ENCODE measurements at places on chromosomes 6 and 20.

DNA sequence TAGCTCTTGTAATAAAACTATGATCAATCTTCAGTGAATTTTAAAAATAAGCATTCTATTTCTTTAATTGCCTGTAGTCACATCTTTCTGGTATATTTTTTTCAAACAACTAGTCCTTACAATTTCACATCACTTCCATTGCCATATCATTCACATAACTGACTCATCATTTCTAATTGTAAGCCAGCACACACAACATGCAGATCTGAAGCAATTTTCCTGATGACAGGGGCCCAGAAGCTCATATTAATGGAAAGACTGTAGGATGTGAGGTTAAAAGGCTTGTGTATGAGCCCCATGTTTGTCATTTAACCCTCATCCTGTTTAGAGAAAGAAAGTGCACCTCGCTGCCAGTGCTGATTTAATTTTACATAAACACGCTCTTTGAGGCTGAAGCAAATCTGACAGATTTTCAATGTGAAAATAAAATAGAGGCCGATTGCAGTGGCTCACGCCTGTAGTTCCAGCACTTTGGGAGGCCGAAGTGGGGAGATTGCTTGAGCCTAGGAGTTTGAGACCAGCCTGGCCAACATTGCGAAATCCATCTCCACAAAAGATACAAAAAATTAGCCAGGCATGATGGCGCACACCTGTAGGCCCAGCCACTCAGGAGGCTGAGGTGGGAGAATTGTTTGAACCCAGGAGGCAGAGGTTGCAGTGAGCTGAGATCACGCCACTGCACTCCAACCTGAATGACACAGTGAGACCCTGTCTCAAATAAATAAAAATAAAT, 40.1 kb upstream of the LTV1 start:
- DNase-seq, result no peak

GRCh38 chr20:40659567-40659966, 29.5 kb downstream of the MAFB start:
- DNase-seq, result no peak

DNA sequence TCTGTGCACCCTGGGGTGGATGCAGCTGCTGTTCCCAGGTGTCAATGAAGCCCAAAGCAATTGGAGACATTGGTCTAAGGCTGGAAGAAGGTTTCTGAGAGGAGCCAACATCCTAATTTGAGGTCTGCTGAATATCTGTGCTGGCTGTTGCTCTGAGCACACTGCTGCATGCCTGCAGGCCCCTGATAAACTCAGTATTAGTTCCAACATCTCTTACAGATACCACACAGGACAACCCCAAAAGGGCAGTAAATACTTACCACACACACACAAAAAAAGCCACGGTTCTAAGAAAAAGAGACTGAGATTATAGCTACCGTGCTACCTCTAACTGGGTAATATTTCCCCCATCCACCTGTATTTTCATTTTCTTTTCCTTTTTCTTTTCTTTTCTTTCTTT, 164.3 kb upstream of the SOX4 start:
- no peak for DNase-seq

GRCh38 chr6:32803416-32803815, 13.4 kb downstream of the HLA-DOB start:
- DNase-seq, result no peak

DNA sequence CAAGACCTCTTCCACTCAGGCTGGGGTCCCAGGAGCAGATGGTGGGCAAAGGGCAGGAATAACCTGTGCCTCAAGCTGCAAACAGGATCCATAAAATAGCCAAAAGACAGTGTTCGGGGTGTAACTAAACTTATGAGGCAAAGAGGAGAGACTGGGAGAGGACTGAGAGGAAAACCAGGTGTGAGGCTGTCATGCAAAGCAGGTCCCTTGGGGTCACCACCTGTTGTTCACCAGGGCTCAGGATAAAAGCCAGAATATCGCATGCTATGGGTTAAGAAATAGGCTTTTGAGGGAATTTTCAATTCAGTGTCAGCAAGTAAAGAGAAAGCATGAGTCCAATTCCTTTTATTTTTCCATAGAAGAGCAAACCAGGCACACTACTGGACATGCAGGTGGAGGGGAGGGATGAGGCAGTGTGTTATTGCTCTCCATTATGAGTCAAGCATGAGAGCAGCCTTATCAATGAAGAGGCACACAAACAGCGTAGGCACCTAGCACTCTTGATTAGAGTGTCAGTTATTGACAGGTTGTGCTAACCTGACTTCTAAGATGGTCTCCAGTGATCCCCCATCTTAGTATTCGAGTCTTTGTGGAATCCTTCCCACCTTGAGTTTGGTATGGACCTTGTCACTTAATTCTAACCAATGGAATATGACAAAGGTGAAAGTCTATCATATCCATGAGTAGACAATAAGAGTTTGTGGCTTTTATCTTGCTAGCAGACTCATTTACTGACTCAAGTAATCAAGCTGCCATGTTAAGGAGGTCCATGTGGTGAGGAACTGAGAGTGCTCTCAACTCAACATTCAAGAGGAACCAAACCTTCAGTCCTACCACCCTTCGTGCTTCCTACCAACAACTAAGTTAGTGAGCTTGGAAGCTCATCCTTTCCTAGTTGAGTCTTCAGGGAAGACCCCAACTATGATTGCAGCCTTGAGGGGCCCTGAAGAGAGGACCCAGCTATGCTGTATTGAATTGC, 18.8 kb downstream of the HLA-E start:
- DNase-seq, result no peak

DNA sequence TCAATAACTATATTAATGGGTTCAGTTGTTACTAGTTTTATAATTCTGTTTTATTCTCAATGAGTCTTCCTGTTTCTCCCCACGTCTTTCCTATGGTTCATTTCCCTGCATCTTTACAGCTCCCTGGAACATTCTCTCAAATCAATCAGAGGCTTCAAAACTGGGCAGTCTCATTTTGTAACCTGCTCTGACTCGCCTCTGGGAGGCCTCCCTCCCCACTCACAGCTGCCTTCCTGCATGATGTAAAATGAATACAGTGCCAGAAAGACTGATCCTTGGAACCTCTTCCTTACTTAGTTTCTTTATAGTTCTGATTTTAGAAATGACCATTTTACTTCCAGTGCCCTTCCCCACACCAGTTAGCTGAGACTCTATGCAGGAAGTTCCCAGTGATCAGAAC, 103.9 kb downstream of the ESR1 start:
- no peak for DNase-seq

- no peak for DNase-seq
Observed at GRCh38 chr20:62493253-62493885, 17.6 kb upstream of the GATA5 start.

DNA sequence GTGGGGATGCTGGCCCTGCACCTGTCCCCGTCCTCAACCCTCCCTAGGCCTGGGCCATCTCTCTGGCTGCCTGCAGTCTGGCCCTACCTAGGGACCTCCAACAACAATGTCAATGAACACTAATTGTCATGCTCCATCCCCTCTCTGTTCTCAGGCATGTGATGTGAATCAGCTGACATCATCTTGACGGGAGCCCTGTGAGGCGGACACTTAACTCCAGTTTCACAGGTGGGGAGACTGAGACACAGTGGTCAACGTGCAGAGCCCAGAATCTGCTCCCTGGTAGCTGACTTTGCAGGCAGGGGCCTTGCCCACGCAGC, 762 bp upstream of the TCEA2 start:
- DNase-seq, result no peak

DNA sequence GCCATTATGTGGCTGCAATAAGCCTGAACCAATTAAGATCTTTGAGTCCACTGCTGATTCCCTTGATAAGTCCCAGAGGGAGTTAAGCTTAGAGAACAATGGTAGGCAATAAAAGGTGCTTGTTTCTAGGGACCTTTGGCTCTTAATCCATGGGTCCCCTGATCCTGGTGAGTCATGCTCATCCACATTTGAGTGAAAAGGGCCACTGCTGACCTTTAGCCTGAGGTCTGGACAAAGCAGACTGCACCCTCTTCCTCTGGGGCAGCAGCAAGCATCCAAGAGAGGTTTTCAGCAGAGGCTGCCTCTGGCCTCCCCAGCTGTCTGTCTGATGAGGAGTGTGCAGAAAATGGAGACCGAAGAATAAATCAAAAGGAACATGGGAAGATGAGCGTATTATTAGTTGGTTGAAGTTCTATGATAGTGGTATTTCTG, 16.1 kb upstream of the SCGN start:
- DNase-seq, result no peak

GRCh38 chr20:47054945-47055344, 160.3 kb downstream of the EYA2 start:
- no peak for DNase-seq

- peak; percentile 30 for DNase-seq
Observed at GRCh38 chr6:52497652-52498408, 77.7 kb downstream of the EFHC1 start.

GRCh38 chr6:47375426-47375825, 65.7 kb upstream of the TNFRSF21 start:
- DNase-seq, result no peak

DNA sequence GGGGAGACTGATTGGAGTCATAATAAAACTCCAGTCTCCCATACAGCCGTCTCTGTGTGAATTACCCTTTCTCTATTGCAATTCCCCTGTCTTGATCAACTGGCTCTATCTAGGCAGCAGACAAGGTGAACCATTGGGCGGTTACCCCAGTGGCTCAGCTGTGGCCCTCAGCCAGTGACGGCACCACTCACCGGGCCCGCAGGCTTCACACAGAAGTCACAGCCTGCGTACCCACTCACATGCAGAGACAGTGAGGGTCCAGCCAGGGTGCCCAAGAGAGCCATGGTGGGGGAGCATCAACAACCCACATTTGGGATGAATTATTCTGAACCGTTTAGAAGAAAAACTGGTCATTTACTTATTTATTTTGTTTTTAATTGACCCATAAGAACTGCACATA, 78.5 kb downstream of the WDR27 start:
- no peak for DNase-seq

- no peak for DNase-seq
Observed at GRCh38 chr6:11164717-11165646, 53.5 kb upstream of the ERVFRD-1 start.

DNA sequence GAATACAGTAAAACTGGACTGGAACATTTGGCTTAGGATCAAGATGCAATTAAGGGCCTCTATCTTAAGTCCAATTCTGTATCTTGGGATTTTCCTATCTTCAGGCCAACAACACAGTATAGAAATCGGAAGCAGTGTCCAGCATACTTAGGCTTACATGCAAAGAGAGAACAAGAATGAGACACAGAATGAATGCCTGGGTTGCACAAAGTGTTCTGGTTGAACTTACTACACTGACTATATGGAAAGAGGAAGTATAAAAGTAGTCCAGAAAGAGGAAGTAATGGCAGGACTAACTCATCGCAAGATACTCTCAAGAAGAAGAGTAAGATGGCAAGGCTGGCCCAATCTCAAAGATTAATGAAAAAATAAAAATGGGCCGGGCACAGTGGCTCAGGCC, 87.6 kb downstream of the BTBD9 start:
- DNase-seq, result no peak

DNA sequence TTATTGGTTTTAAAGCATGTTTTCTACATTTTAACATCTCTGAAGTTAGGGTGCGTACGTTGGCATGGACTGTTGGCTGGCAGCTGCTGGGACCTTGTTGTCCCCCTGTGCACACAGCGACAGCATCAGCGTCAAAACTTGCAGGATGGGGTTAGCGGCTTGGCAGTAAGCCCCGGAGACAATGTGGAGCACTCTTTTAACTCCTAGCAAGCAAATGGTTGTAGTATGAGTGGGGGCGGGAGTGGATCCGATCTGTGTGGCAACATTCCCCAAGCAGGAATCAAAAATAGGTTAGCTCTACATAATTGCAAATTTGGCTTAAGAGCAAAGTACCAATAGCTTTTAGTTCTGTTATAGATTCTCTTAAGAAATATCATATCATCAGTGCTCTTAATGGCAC, 70.1 kb downstream of the NRN1 start:
- DNase-seq, result no peak

DNA sequence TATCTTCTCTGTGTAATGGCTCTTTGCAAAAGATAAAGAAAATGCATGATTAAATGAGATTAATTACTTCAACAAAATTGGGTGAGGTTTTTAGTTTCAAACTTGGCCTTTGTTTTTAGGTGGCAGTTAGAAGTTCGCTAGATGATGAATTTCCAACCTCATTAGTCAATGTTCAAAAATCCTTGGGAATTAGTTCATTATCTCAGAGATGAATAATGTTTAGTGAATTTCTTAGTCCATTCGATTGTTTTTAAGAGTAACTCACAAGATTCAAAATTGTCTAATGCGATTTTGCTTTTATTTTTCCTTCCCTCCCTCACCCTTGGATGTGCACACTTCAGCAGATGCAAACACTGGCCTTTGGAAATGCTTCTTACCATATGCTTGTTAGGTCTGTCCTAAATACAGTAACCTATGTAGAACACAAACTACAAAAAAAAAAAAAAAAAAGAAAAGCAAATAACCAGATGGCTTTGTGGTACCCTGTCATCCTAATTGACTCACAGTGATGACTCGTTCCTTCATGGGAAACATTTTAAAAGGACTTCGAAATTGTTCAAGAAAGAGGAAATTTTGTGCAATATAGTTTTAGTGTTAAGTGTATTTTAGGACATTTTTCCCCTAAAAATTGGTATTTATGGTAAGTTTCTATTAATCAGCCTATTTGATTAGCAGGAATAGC, 66.7 kb downstream of the FAM229B start:
- no peak for DNase-seq

GRCh38 chr20:52539891-52540290, 348.3 kb upstream of the ZFP64 start:
- no peak for DNase-seq

DNA sequence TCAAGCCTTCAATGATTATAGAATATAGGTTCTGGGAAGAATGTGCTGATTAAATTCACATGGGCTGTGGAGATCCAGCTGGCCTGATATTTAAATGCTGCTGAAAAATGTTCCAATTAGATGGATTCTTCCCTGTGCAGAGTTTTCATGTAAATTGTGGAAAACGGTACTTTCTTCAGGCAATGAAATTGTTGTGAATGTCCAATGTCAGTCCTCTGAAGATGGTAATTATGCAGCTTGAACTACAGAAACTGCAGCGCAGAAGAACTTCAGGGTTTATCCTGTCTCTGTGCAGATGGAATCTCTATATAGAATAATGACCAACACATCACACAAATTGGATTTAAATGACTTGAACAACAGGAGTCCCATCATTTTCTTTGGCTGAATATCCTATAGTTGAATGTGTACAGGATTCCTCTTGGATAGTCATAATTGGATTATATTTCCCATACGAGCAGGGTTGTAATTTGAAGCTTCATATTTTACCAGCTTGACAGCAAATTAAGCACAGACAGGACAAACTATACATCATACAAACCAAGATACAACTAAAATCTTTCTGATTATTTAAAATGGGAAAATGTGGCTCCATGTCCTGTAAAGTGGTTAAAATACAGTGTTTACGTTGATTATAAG, 82.3 kb downstream of the CAP2 start:
- DNase-seq, result no peak

DNA sequence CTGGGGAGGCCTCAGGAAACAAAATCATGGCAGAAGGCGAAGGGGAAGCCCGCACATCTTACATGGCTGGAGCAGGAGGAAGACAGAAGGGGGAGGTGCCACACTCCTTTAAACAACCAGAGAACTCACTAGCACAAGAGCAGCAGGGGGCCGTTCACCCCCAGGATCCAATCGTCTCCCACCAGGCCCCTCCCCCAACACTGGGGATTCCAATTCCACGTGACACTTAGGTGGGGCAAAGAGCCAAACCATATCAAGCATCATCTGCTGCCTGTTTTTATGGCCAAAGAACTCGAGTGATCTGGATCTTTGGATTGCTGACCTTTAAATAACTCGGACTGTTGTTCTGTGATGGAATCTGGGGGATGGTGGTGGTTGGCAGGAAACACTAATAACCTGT, 28.0 kb downstream of the PNLDC1 start:
- no peak for DNase-seq

- no peak for DNase-seq
Observed at GRCh38 chr6:35216412-35216732, 2.6 kb downstream of the SCUBE3 start.

Measured in NCI-H1092 (cell line).